NCI-H2227 treated with DMSO at 0.1 percent for 48 hours (cell line): ENCODE measurements at places on chromosomes 12 and 14.

GRCh38 chr14:65040666-65041433 lies 54.2 kb downstream of the FNTB start:
- no peak for DNase-seq

- DNase-seq: no peak
Observed at GRCh38 chr14:103555559-103556337, 6.7 kb downstream of the BAG5 start.

DNA sequence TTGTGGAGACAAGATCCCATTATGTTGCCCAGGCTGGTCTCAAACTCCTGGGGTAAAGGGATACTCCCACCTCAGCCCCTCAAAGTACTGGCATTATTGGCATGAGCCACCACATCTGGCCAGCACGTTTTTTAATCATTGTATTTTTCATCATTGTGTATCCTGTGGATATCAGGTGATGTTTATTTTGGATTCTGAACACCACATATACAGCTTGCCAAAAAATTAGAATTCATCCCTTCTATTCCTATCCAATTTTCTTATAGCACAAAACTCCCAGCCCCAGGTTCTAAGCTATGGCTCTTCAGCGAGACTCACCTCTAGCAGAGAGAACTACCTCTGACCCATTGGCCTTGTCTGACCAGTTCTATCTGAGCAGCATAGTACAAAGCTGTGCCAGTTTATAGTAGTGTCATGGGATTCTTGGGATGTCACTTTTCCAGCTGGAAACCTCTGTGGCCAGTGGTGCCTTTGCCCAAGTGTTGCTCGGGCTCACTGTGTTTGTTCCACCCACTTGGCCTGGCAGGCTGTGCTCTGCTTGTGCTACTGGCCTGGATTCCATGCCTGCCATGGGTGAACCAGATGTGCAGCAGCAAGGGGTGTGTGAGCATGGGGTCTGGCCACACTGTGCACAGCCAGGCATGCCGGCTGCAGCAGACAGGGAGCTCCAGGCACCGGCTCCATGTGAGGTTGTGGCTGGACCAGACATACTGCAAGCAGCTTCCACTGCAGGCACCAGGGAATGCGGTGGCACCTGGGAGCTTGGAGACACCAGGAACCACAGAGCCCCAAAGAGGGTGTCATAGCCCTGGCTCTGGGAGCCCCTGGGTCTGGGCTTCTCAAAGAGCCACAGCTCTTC lies 37.2 kb downstream of the TIMELESS start:
- no peak for DNase-seq

GRCh38 chr14:104680806-104681688 lies 8.4 kb upstream of the INF2 start:
- DNase-seq: no peak

GRCh38 chr12:50618864-50619609 lies 114.3 kb downstream of the DIP2B start:
- DNase-seq: no peak

DNA sequence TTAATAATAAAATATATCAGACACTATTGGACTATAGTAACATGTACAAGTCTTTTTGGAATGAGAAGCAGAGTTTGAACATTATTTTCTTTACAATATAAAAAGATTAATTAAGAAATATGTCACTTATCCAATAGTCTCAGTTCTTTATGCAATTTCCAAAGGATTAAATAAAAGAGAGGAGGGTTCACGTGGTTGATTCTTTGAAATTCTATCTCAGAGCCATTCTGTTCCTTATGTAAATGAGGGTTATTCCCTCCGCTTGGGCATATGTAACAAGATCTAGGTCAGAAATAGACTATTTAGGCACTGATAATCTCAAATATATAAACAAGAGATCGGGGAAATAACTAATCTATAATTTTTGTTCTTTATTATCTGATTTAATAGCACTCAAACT lies 2.1 kb upstream of the TUBA1A start:
- no peak for DNase-seq

GRCh38 chr12:26647088-26647487 lies 185.9 kb downstream of the ITPR2 start:
- DNase-seq: no peak

DNA sequence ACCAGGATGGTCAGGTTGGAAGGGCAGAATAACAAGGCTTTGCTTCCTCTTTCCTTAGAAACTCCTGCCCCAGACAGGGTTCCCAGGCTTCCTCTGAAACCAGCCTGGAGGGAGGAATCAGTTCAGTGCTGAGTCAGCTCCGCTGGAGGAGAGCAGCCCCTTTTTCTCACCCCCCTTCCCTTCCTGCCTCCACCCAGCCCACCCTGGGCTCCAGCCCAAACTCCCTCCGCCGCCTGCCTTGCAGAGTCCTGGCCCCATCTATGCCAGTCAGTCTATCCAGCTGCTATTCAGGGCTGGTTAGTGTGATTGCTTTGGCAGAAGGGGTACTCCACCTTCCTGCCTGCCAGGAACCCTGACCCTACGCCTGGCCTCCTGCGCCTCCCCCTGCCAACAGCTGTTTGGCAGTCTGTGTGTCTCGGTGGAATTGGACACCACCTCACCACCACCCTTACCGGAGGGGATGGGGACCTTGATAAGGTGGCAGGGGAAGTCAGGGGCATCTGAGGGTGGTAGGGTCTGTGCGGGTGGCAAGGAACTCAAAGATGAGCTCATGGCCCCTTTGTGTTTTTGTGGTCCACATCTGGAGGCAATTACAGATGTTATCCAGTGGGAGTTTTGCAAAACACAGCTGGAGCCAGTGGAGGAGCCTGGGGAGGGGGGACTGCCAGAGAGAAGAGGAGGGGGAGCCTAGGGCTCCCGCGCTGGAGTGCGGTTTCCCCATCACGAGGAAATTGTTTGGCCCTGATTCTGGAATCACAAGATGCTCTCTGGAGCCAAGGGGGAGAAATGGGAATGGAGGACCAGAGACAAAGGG lies 12.2 kb downstream of the MMP14 start:
- DNase-seq: no peak

GRCh38 chr14:99531251-99532096 lies 50.3 kb downstream of the CCNK start:
- DNase-seq: peak; percentile 65

DNA sequence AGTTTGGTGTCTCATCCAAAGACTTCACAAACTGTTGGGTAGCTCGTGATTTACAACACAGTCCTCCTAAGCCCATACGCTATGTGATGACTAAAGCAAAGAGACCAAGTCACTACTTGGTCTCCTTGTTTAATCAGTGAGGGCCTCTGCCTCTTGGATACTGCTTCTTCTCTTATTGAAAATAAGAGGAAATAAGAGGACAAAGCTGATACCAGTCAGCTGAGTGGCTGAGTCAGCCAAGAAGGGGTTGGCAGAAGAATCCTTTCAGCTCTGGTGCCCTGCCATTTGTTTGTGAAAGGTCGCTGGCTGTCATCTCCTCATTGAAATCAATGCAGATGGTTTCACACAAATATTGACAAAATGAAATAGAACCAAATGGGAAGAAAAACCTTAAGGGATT lies 67.5 kb upstream of the SLC35F4 start:
- DNase-seq: no peak
